ENCODE measurements at places on chromosomes 4 and X.
A peak's percentile ranks its signal among the peaks of the same experiment; 100 is the strongest.

DNA sequence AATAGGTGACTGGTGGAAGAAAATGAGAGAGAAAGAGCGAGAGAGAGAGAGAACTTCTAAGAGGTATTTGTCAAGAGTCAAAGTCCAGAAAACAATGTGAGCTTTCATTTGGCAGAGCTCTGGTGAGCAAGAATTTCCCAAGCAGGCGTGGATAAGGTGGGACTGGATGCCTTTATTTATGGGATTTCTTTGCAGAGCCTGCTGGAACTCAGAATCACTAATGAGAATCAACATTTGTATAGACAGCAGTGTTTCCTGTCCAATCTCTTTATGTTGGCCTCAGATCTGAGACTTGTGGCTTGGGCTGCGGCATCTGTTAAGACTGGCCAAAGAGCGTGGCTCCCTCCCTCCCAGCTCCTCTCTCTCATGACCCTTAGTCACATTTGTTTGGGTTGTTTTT is 67.9 kb upstream of the TBL1X start:
- DNase-seq: no peak

DNA sequence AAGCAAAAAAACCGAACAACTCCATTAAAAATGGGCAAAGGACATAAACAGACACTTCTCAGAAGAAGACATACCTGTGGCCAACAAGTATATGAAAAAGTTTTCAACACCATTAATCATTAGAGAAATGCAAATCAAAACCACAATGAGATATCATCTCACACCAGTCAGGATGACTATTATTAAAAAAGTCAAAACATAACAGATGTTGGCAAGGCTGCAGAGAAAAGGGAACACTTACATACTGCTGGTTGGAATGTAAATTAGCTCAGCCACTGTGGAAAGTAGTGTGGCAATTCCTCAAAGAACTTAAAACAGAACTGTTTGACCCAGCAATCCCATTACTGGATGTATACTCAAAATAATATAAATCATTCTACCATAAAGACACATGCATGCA is 436.3 kb downstream of the KLHL13 start:
- DNase-seq: no peak

DNA sequence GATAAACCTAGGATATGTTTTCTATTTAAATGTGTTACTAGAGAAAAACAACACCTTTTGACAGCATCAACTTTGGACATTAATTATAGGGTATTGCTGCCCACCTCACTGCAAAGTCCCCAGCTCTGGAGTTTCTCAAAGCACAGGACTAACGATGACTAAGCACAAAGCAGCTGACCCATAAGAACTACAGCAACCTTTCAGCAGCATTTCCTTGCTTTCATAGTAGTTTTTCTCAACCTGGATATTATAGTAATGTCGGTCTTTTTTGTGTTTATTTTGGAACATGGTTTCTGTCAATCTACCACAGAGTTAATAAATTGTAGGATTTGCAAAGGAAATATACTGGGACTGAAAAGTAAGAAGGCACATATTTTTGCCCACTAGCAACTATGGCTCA is 21.5 kb downstream of the HHIP start:
- no peak for DNase-seq

DNA sequence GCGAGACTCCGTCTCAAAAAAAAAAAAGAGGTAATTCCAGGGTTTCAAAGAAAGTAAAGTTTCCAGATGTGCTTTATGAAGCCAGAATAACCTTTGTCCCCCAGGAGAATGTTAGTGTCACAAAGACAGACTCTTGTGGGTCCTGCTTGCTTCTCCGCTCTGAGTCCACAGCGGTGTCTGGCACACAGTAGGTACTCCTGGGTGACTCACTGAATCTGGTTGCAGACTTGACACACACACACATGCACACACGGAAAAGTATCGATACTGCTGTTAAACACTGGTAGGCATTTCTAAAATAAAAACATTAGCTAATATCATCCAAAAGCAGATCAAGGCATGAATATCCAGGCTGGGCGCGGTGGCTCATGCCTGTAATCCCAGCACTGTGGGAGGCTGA is 22.9 kb downstream of the TMEM187 start:
- DNase-seq: no peak

DNA sequence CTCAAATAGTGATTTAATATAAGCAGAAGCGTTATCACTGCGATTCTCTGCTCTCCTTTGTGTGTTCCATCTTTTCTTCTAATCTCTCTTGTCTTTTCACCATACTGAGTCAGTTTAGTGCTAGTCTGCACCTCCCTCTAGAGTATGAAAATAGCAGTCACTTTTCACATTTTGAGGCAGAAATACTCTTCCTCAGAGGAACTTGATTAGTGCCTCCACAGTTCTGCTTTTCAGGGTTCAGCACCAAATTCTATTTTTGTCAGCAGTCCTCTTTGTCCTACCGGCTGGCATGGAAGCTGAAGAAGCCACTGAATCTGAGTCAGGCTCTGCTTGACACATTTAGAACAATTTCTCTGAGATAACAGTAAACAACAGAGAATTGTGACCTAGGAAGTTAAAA is 49.7 kb upstream of the ANKRD17 start:
- no peak for DNase-seq

DNA sequence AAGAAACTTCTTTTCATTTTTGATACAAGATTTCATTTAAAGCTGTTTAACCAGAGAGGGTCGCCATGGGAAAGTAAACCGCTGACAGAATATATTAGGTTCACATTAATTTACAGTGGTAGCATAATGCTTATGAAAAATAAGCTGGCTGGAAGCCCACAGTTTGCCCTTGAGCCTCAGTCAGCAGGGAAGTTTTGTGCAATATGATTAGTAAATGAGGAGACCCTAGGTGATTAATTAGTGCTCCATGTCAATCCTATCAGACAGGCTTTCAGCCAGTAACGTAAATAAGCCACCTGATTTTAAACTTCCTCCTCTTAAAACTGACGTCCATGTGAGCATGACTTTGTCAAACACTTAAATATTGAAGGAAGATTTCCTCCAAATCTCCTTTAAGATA is 134.2 kb downstream of the TSPAN5 start:
- no peak for DNase-seq

- DNase-seq: no peak
Measured at GRCh38 chr4:57443308-57443707, 333.1 kb upstream of the IGFBP7 start.

GRCh38 chrX:97117572-97117971 is 233.9 kb downstream of the RPA4 start:
- DNase-seq: no peak

- no peak for DNase-seq
Measured at GRCh38 chr4:152156442-152156841, 379.4 kb downstream of the FBXW7 start.

- DNase-seq: no peak
Measured at GRCh38 chr4:165720411-165721082, 152.5 kb upstream of the TLL1 start.

GRCh38 chrX:40096395-40097091 is 1.2 kb downstream of the BCOR start:
- peak; percentile 51 for DNase-seq

DNA sequence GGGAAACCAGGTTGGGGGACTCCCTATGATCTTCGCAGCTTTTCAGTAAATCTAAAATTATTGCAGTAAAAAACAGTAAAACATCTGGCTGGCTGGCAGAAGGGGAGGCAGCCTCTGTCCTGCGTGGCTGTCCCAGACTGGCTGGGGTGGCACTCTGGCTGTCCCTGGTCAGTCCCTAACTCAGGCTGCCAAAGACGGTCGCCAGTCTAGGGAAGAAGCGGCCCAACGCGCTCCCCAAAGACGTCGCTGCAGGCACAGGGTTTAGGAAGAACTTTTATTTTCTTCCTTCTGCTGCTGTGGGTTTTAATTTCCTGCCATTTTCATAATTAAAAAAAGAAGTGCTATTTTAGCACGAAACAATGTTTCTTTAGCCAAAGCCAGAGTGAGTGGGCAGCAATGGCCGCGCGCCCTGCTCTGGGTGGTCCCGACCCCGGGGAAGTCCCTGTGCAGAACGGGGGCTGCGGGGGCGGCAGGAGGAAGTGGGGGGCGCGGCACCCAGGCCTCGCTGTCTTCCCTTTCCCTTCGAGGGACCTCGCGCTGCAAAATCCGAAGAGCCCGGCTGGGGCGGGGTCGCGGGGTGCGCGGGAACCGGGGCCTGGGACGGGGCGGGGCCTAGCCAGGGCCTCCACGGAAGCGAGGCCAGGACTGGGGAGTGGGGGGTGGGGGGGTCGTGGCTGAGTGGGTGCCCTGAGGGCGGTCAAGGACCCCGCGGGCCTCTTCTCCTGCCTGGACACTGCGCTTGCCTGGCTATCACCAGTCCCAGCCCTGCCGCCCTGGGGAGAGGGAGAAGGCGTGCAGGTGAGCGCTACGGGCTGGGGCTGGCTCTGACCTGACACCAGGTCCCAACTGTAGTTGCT is 6.3 kb upstream of the LETM1 start:
- no peak for DNase-seq

DNA sequence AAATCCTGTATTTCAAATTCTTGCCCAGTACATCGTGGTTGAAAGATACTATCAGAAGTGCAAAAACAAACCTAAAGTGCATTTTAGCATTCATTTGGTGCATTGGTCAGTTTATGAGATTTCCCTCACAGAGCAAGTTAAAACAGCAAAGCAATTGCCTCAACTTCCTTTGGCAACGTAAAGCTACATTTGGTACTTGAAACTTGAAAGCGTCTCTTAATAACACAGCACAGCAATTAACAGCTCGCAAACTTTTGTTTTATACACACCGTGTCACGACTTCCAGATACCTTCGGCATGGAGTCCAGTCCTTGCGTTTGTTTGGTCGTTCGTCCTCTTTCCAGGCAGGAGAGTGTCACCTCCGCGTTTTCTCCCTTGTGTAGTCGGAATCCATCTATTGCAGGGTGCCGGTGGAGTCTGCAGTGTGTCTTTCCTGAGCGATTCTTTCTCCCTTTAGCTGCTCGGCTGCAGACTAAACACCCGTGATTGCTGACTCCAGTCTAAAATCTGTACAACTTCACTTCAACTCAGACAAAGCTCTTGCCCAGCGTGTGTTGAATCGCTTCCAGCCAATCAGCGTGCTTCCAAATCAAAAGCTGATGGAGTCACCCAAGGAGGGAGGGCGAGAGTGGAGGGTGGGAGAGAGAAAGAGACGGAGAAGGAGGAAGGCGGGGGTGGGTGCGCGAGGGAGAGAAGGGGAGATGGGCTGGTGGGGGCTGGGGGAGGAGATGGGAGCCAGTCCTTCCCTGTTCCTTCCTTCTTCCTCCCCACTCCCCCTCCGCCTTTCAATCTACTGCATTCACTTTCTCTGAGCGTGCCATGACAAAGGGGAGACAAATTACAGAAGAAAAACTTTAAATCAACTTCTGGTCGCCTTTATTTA is at the start of gene PCDH18:
Gene PCDH18 (minus strand): TSS at position 509 of the 883 bp plus-strand sequence. CDS start 406 bp downstream, at position 103.
- DNase-seq: peak; percentile 29

DNA sequence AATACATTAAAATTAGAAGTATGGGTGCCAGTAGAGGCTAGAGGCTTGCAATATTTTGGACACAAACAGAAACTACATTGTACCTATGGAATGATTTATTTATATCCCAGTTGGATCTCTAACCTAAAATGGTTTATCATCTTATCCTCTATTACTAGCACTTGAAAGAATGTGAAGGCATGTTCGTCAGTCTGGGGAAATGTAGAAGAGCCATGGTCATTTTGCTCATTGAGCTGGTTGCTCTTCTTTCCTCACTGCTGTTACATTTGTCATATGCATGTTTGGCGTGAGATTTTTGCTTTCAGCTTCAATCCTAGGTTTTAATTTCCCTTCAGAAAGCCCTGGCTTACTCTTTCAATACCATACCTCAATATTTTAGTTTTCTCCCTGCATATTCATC is 82.4 kb upstream of the MYOZ2 start:
- DNase-seq: no peak

GRCh38 chr4:80540785-80541469 is 205.4 kb downstream of the CFAP299 start:
- peak; percentile 33 for DNase-seq

DNA sequence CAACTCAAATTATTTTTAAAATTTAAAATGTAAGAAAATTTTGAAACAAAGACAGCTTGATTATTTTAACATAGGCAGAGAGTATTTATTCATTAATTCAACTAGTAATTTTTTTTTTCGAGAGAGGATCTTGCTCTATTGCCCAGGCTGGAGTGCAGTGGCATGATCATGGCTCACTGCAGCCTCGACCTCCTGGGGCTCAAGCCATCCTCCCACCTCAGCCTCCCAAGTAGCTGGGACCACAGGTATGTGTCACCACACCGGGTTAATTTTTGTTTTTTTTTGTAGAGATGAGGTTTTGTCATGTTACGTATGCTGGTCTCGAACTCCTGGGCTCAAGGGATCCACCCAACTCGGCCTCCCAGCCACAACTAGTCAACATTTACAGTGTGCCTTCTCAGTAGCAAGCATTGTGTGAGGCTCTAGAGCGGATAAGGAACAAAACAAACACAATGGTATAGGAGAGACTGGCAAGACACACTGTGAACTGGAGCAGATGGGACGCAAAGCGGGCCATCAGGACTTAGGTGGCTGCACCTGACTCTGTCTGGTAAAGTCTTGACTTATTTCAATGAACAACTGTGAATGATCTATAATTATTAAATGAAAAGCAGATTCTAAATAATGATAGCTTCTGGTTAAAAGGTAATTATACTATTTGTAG is 21.6 kb downstream of the SETD7 start:
- DNase-seq: no peak

DNA sequence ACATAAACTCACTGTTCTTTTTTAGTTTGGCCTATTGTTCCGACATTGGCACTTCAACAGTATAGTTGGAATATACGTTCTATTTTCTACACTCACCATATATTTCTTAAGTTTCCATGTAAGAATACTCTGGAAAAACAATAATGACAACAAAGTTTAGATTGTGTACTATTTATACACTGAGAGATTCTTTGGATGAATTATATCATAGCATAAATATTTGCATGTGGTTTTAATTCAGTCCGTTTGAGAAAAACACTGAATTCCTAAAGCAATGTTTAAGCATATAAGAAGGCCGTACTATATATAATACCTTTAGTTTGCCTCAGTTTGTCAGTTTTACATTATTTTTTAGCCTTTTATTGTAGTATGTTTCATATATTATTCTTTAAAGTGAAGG is 82.4 kb downstream of the RAP1GDS1 start:
- DNase-seq: no peak

DNA sequence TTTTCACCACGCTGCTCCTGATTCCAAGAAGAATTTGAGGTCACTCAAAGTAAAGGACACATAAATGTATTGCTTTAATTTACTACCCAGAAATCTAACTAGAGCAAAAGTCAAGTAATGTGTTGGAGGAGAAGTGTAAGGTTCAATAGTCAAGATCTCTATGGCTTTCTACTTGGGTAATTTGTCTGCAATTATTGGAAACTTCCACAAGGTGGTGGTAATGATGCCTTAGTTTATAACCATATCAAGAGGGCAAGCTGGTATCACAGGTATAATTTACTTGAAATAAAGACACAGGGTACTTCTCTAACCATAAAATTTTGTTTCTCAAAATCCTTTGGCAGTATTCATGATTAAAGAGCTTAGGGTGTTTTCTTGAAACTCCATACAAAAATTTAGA is 10.2 kb upstream of the GRIA3 start:
- no peak for DNase-seq

GRCh38 chrX:48531358-48531959 is 8.1 kb upstream of the TBC1D25 start:
- peak; percentile 36 for DNase-seq
